ENCODE measurements at places on chromosomes 7 and 10. TPM values are rescaled to one million over a fixed set of nuclear protein-coding genes. Genes with fewer than 3 reads are reported as not detected.

The HABP2 gene
- total RNA-seq: 0.79 TPM

The CNPY1 gene
- total RNA-seq: not detected

The ZMIZ1 gene
- 54.0 TPM for total RNA-seq

The LBX1 gene
- not detected for total RNA-seq

DNA sequence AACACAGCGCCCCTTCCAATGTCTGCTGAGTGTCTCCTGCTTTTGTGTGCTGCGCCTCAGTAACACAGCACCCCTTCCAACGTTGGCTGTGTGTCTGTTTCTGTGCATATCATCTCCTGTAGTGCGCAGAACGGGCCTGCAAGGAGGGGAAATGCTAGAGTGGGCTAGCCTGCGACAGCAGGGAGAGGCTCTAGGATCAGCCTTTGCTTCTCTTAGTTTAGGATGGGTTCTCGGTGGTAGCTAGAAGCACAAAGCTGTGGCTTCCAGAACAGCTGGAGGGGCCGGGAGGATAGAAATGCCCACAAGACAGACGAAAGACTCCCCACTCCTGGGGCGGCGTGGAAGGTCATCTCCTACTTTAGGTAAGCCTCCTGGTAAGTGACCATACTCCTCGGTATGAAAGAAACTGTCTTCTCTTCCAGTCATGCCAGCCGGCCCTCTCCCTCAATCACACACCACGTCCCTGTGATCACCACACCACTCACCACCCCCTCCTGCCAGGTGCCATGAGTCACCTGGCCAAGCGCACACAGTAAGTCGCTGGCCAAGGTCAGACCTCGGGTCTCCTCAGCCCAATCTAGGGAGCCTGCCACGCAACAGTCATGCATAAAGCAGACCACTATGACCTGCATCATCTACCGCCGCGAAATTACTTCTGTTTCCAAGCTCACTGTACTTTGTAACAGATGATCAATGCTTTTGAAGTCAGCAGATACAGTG lies 4.8 kb downstream of the PITRM1 start:
- DNase-seq: no peak
- peaks cover 6% of the 10 kb centered on the region for H3K36me3 ChIP-seq
- H3K27ac ChIP-seq: no peak overlapping the region
- H3K27me3 ChIP-seq: no peaks in the 10 kb centered on the region
- peaks cover 7% of the 10 kb centered on the region for H3K4me1 ChIP-seq

DNA sequence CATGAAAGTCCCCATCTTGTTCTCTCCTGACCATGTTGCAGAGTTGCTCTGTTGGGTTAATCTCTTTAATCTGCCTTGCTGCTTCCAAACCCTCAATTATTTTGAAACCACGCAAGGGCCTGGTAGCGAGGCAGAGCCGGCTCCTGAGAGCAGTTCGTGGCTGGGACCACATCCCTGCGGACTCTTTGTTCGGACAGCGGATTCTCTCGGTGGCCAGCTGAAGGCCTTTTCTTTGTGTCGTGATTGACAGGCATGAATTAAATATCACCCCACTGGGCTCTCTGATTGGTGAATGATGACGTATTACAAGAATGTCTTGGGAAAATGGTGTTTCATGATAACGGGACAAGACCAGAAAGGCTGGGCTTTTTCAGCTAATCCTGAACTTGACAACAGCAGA lies 66.9 kb upstream of the ARHGAP21 start:
- no peaks in the 10 kb centered on the region for H3K4me1 ChIP-seq
- no peak overlapping the region for H3K27ac ChIP-seq
- no peaks in the 10 kb centered on the region for H3K36me3 ChIP-seq
- no peak for DNase-seq
- H3K27me3 ChIP-seq: no peaks in the 10 kb centered on the region

DNA sequence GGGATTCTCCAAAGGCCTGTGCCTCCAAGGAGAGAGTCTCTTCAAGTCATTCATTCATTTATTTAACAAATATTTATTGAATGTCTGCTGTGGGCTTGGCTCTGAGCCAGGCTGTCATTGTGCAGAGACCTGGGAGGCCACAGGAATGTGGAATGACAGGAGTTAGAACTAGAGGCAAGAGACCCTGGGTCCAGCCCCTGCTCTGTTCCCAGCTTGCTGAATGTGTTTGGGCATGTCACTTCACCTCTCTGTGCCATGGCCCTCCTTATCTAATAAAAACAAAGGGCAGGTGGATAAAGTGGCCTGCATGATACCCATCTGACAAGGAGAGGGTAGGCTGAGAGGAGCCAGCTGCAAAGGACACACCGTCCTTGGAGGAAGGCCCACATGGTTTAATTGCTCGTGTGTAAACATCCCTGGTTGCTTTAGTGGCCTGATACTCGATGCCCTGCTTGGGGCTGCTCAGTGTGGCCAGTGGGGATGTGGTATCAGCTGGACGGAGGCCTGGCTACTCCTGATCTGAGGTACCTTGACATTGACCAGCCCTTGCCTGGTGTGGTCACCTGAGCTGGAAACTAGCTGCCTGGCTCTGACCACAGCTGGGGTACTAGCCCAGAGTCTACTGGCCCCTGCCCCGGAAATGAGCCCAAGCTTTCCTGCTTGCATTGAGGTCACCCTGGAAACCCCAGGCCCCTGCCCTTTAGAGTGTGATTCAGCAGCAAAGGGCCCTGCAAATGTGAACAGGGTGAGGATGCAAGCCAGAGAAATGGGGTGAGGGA lies 116.2 kb downstream of the CDH23 start:
- H3K27ac ChIP-seq: no peak overlapping the region
- no peaks in the 10 kb centered on the region for H3K4me1 ChIP-seq
- no peaks in the 10 kb centered on the region for H3K36me3 ChIP-seq
- H3K4me3 ChIP-seq: no peak overlapping the region
- H3K27me3 ChIP-seq: no peaks in the 10 kb centered on the region

- no peak overlapping the region for H3K4me3 ChIP-seq
- H3K27ac ChIP-seq: no peak overlapping the region
- H3K27me3 ChIP-seq: no peaks in the 10 kb centered on the region
Observed at GRCh38 chr7:68718097-68718551, 880.2 kb upstream of the AUTS2 start.

DNA sequence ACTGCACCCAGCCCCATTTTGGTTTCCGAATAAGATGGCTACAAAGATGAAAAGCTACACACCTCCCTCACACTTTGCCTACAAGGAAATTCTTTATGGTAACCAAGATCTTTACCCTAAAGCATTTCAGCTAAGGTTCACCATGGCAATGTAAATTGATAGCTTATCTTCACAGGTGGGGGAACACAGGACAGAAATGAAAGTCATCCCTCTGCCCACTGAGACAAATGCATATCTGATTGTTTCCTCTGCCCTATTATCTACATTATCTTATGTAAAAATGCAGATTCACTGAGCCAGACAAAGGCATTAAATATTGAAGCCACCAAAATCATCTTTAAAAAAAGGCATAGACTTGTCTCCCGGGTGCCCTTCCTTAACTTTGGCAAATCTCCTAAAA lies 3.2 kb upstream of the TMEM139 start:
- no peak overlapping the region for H3K27ac ChIP-seq
- DNase-seq: no peak
- H3K4me1 ChIP-seq: peaks cover 8% of the 10 kb centered on the region
- H3K27me3 ChIP-seq: no peaks in the 10 kb centered on the region

DNA sequence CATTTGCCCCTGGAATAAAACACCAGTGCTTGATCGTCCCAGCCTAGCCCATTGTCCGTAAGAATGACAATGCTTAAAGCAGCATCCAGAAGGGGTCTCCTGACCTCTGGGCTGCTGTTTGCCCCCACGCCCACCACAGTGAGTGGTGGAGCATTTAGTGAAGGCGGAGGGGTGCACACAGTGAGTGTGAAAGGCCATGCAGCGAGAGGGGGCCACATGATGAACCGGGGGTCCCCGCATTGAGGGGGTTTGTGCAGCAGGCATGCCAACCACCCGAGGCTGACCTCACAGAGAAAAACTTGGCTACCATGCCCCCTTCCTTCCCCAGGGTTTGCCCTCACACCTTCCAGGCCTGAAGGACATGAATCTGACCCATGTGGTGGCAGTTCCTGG lies 28.4 kb downstream of the CPXM2 start:
- H3K4me1 ChIP-seq: no peaks in the 10 kb centered on the region
- H3K4me3 ChIP-seq: no peak overlapping the region
- no peak for DNase-seq
- no peaks in the 10 kb centered on the region for H3K27me3 ChIP-seq
- no peaks in the 10 kb centered on the region for H3K36me3 ChIP-seq
- no peak overlapping the region for H3K27ac ChIP-seq

DNA sequence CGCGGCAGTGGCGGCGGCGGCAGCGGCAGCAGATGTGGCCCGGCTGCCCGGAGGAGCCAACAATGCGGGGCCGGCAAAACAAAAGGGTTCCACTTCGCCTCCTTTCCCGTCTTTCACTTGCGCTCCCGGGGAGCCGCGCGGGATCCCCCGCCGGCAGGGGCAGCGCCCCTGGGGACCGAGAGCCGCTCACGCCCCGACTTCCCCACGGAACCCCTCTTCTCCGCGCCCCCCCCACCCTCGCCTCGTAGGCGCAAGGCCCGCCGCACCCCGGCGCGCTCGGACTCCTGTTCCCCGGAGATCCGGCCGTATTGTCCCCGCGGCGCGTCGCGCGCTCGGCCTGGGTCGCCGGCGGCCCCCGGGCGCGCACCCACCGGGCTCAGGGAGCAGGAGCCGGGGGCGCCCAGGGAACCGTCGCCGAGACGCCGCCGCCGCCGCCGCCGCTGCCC lies 854 bp downstream of the CTBP2 start:
- H3K27ac ChIP-seq: peak overlapping the region; percentile 93
- no peak for DNase-seq
- peak overlapping the region; percentile 69 for H3K4me3 ChIP-seq
- H3K36me3 ChIP-seq: no peaks in the 10 kb centered on the region
- no peaks in the 10 kb centered on the region for H3K27me3 ChIP-seq
- H3K4me1 ChIP-seq: peaks cover 6% of the 10 kb centered on the region

GRCh38 chr10:80520661-80521470 lies 16.8 kb upstream of the SH2D4B start:
- H3K36me3 ChIP-seq: no peaks in the 10 kb centered on the region
- no peak overlapping the region for H3K27ac ChIP-seq
- H3K27me3 ChIP-seq: no peaks in the 10 kb centered on the region
- H3K4me1 ChIP-seq: no peaks in the 10 kb centered on the region
- H3K4me3 ChIP-seq: no peak overlapping the region

DNA sequence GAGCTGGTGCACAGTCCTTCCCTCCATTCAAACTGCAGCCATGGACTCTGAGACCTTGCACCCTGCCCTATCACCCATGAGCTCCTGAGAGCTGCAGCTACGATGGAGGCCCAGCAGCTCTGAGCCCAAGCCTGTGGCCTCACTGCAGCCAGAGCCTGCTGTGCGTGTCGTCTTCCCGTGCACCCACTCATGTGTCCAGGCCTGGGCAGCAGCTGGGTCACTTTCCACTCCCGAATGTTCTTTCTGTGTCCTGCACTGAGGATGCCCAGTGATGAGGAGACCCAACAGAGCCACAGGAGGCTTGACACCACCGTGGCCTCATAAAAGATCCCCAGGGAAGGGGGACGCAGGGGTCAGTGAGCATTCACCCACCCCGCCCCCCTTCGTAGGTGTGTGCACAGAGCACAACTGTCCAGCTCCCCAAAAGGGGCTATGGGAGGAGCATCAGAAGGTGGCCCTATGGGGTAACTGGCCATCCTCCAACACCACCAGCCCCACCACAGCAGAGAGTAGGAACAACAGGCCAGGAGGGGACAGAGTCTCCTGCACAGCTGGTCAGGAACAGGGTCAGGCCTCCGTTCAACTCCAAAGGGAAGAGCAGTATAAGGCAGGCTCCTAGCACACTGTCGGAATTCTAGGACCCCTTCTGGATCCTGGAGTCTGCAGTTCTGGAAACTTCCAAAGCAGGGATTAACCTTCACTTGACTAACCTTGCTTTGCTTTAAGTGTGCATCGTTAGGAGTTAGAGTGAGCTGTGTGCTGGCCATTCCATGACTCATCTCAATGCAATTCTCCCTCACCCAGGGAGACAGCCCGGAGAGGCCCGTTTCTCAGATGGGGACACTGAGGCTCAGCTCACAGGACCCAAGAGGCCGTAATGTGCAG lies 52.6 kb downstream of the RASGEF1A start:
- no peak for DNase-seq
- no peak overlapping the region for H3K4me3 ChIP-seq
- no peaks in the 10 kb centered on the region for H3K27me3 ChIP-seq
- H3K36me3 ChIP-seq: no peaks in the 10 kb centered on the region
- H3K4me1 ChIP-seq: no peaks in the 10 kb centered on the region
- H3K27ac ChIP-seq: no peak overlapping the region

Measured in colonic mucosa (tissue), 4 donors.